ENCODE measurements at places on chromosomes 7 and 10.

DNA sequence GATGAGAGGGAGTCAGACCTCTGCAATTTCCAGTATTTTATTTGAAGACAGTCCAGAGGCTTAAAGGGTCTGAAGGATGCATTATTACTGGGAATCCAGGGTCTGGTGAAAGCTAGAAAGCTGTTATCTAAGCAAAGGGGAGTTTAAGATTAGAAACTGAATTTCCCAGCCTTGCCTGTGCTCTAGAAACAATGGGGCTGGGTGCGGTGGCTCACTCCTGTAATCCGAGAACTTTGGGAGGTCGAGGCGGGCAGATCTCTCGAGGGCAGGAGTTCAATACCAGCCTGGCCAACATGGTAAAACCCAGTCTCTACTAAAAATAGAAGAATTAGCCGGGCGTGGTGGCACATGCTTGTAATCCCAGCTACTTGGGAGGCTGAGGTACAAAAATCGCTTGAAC lies 71.5 kb upstream of the ANLN start:
- DNase-seq: no peak

GRCh38 chr7:112157072-112157471 lies 49.1 kb downstream of the DOCK4 start:
- no peak for DNase-seq

- DNase-seq: no peak
Observed at GRCh38 chr7:139745678-139746143, 32.1 kb downstream of the HIPK2 start.

DNA sequence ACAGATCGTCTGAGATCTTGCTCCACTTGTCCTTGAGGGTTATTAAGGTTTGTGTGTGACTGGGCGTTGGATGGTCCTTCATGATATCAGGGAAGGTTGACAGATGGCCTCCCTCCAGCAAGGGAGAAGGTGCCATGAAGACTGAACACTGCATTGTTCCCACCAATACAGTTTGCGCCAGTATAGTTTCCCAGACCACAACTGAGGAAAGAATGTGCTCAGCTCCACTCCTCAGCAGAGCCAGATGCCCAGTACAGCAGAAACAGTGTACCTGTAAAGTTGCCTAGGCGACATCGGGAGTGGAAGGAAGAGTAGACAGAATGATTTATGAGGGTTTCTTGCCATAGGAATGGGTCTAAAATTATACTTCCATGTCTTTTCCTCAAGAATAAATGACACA lies 137.5 kb downstream of the ST7 start:
- no peak for DNase-seq

DNA sequence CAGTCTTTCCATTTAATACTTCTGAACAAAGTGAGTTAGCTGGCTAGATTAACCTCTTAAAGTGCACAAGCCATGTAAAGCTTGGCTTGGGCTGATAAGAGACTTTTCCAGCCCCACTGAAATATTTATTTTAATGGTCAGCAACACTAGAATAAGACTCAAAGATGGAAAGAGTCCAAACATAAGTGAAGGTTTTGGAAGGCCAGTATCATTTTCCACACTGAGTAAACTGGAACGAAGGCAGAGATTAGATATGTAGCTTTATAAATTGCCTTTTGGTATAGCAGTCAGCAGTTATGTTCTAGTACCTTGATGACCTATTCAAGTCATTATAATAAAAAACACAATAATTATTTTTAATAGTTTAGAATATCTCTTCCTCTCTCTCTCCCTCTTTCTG lies 102.2 kb downstream of the HDAC9 start:
- DNase-seq: no peak
